MCF 10A (cell line): ENCODE measurements at places on chromosomes 2 and 18. TPM values are rescaled to one million over a fixed set of nuclear protein-coding genes. Genes with fewer than 3 reads are reported as not detected.

DNA sequence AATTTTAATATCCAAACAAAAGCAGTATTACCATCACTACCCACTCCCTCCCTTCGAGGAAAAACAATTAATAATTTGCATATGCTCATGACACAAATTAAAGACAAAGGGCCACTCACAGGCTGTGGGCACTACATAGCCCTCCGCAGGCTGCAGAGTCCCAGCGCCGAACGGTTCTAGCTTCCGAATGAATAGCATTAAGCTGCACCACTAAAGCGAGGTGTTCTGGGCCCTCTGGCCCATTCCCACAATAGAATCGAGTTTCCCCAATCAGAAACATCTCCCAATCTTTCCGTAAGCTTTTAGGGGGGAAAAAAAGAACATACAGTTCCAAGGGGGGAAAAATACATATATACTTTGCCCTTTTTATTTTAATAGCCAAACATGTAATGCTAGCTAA lies 14.5 kb upstream of the SIX3 start:
- no peak for DNase-seq

Gene TCF23
- total RNA-seq = not detected in 2 replicates

GRCh38 chr2:36664696-36665076 lies 31.8 kb upstream of the VIT start:
- no peak for DNase-seq

Gene VSNL1
- 1.3 and 2.4 TPM in 2 replicates for total RNA-seq

GRCh38 chr2:165825041-165825440 lies 31.0 kb upstream of the GALNT3 start:
- peak; percentile 16 for DNase-seq

GRCh38 chr2:70907130-70908057 lies 28.3 kb upstream of the ATP6V1B1 start:
- no peak for DNase-seq
